ENCODE measurements at places on chromosomes 16 and 17. TPM values are rescaled to one million over a fixed set of nuclear protein-coding genes. Genes with fewer than 3 reads are reported as not detected.

DNA sequence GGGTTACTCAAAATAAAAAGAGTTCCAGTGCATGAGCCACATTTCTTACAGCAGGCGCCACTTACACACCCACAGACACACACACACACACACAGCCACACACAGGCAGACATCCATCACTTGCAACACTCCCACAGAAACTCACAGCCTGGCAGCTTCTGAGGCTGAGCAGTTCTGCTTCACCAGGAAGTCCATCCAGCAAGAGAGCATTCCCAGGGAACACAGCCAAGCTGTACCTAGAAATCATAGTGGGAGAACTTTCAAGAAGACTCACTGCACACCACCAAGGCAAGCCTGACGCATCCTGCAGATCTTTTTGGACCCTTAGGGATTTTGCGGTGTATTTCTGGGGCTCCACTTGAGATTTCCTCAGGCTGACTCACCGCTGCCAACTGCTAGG is 140.9 kb upstream of the WSB1 start:
- no peak for DNase-seq

- DNase-seq, result no peak
These were observed 28.5 kb upstream of the CCDC182 start for GRCh38 chr17:57773557-57773956.

GRCh38 chr16:61024180-61024900 is 1011.9 kb downstream of the CDH8 start:
- DNase-seq, result no peak

GRCh38 chr17:50909765-50910605 is 43.8 kb upstream of the TOB1 start:
- no peak for DNase-seq

GRCh38 chr16:54620197-54620596 is 310.5 kb upstream of the IRX5 start:
- DNase-seq, result no peak

DNA sequence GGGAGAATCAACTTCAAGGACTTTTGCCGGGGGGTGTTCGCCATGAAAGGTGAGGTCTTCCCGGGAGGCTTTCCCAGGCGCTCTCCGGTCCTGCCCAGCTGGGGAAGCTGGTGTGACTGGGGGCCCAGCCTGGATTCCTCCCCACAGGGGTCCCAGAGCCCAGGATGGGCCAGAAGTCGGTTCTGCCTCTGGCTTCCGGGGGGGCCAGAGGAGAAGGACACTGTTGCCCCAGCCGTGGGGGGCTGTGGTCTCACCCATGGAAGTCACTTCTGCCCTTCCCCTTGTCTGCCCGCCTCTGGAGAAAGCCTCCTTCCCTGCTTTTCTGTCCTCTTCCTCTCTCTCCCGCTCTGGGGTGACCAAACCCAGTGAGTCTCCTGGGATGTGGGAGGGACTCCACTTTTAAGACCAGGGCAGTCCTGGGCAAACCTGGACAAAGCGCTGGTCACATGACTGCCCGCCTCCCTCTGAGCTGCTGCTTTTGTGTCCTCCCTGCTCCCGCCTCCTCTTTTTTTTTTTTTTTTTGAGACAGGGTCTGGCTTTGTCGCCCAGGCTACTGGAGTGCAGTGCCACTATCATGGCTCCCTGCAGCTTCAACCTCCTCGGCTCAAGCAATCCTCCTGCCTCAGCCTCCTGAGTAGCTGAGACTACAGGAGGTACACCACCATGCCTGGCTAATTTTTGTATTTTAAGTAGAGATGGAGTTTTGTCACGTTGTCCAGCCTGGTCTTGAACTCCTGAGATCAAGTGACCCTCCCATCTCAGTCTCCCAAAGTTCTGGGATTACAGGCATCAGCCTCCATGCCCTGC is 40.6 kb downstream of the RAB11FIP4 start:
- DNase-seq, result no peak

- DNase-seq, result no peak
These were observed 425.8 kb upstream of the CDH5 start for GRCh38 chr16:65940711-65941110.

DNA sequence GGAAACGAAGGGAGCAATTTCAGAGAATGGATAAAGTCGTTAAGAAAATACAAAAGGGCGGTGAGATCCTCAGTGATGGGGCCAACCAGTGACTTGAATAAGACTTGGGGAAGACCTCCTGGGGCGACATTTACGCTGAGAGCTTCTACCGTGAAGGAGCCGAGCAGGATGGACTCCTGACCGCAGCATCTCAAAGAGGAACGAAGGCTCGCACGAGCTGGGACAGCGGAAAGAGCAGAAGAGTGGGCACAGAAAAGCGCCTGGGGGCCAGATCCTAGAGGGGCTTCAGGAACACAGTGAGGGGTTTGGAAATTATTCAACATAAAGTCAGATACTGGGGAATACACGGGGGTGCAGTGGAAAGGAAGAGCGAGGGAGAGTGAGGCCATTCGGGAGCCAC is 17.5 kb downstream of the ZNF750 start:
- DNase-seq, result no peak

DNA sequence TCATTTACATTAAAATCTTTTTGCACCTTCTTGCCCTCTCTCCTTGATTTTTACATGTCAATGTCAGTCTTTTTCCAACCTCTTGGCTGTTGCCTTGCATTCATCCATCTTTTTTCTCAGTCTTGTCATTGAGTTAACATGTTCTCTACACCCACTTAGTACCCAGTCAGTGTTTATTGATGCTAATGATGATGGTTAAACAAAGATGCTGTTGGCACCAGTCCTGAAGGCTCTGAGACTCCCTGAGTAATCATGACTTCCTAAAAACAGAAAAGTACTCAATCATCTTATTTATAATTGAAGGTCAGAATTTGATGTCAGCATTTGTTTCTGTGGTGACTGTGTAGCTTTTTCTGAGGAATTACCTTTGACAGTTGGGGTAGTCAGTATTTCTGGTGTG is 104.5 kb downstream of the NLK start:
- no peak for DNase-seq

DNA sequence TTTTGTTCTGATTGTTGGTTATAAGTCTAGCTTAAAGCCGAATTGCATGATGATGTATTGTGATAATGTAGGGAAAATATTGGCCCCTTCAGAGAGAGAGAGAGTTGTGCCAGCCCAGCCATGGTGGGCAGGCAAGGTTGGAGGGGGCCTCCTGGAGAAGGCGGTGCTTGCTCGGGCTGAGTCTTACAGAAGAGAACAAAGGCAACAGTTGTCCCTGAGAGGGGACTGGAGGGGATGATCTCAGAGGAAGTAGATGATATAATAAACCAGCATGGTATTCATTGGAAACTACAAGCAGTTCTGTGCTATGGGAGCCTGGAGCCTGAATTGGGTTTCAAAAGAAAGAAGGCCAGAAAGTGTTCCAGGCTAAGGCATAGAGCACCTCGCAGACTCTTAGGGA is 173.8 kb downstream of the RPTOR start:
- DNase-seq, result no peak

GRCh38 chr17:33871720-33872540 is 383.2 kb upstream of the CCL2 start:
- no peak for DNase-seq

DNA sequence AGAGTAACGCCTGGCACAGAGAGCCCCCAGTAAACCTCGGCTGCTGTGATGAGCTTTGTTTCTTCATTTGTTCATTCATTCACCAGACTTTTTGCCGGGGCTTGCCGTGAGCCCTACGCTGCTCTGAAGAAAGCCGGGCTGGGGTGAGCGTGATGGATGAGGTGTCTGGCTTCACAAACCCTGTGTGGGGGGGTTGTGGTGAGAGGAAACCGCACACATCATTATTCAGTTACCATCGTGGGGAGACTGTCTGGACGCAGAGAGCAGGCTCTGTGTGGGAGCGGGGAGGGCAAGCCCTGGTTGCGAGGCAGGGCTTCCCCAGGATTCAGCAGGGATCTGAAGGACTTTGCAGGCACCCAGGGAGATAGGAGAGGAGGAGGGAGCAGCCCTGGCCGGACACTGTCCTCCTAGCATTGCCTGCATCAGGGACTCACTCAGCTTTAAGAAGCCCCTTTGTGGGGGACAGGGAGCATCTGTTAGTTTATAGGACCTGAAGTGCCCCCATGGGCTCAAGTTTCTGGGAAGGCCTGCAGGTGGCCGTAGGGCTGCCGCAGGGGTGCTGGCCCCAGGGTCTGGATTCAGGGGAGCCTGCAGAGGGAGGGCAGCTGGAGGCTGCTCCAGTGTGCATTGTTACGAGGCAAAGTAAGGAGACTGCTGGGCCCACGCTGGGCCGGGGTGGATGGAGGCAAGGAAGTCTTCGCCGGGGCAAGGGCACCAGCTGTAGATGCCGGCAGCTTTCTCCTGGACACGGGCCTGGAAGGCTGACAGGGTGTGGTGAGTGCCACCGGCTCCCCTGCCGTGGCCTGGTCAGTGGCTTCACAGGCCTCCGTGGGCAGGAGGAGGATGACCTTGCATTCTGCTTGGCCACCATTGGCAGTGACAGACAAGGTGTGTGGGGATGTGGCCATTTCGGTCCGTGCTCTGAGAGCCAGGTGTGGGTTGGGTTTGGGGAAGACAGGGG is 334.5 kb downstream of the SEC14L1 start:
- no peak for DNase-seq

GRCh38 chr16:85879549-85879948 is 19.4 kb upstream of the IRF8 start:
- no peak for DNase-seq

- DNase-seq, result no peak
These were observed 1.1 kb downstream of the UNC13D start for GRCh38 chr17:75842963-75843576.

- DNase-seq, result no peak
These were observed 10.0 kb upstream of the RIPOR1 start for GRCh38 chr16:67518676-67519075.

GRCh38 chr16:52819808-52820207 is 232.9 kb downstream of the CHD9NB start:
- no peak for DNase-seq

GRCh38 chr16:52742608-52743170 is 195.7 kb upstream of the TOX3 start:
- no peak for DNase-seq

- no peak for DNase-seq
These were observed 189.7 kb downstream of the SNX29 start for GRCh38 chr16:12166271-12166670.

DNA sequence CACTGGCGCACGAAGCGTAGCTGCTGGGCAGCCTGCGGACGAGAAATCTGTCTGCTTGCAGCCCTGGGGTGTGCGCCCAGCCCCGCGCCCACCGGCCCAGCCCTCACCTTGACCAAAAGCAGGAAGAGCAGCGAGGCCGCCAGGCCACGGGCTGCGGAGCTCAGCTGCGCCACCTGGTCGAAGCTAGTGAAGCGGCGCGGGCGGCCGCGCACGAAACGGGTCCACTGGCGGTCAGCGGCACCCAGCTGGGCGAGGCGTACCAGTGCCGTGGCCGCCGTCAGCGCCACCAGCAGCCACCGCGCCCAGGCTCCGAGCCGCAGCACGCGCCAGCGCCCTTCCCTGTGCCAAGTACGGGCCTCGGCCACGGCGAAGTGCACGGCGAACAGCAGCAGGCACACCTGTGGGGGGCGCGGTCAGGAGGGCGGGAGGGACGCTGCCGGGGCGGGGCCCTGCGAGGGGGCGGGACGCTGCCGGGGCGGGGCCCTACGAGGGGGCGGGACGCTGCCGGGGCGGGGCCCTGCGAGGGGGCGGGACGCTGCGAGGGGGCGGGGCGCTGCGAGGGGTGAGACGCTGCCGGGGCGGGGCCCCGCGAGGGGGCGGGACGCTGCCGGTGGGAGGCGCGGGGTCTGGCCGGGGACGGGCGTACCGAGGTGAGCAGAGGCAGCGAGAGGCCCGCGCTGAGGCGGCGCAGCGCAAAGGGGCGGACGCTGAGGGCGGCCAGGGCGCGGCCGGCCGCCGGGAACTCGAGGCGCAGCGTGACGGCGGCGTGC is 43.2 kb downstream of the TSC2 start:
- peak; percentile 87 for DNase-seq

DNA sequence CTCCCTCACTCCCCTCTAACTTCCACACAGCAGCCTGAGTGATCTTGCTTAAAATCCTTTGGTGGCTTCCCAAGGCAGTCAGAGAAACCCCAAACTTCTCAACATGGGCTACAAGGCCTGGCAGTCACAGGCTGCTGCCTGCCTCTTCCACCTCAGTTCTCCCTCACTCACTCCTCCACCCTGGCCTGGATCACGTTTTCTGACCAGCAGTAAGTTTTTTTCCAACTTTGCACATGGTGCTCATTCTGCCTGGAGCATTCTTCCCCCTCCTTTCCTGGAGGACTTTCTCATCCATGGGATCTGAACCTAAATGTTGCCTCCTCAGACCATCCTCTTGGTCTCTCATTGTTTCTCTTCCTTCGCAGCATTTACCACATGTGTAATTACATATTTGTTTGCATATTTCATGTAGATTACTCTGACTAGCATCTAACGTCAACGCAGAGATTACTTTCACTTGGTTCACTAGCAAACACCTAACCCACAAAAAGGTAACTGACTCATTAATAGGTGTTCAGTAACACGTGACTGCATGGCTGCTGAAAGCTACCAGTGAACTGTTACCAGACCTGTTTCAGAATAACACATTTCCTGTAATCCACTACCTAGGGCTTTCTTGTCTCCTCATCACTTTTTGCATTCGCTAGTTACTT is 17.1 kb downstream of the GNA13 start:
- DNase-seq, result no peak

- no peak for DNase-seq
These were observed 989.0 kb downstream of the CDH11 start for GRCh38 chr16:64132759-64133361.

DNA sequence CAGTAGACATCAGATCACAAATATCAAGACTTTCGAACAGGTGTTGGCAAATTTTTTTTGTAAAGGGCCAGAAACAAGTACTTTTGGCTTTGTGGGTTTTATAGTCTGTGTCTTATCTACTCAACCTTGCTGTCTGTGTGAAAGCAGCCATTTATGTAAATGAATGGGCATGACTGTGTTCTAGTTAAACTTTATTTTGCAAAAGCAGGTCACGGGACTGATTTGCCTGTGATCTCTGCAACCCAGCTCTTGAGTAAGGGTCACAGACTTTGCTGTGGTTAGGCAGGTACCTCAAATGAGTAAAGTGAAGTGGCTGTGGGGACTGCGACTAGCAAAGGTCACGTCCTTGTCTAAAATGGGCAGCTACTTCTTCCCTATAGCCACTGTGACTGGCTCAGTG is 136.5 kb downstream of the FTO start:
- DNase-seq, result no peak

Gene CMTM3
- total RNA-seq, result 60.7 TPM

Gene AXIN2
- 87.8 TPM for total RNA-seq

Gene CCL16
- total RNA-seq, result not detected

Gene SNF8
- 78.6 TPM for total RNA-seq

Gene OGFOD1
- total RNA-seq, result 35.5 TPM

Gene TPSB2
- not detected for total RNA-seq

Gene CCDC92B
- 0.58 TPM for total RNA-seq

Gene NLRC3
- not detected for total RNA-seq

Gene RUNDC3A
- 0.34 TPM for total RNA-seq

Gene DNAI2
- total RNA-seq, result not detected

Gene TNS4
- not detected for total RNA-seq

Gene TMEM88
- total RNA-seq, result 15.4 TPM

Gene CORO7
- total RNA-seq, result 34.1 TPM

Data from mesothelial cell of epicardium (in vitro differentiated cells).